ENCODE measurements at places on chromosomes 11 and 22.

DNA sequence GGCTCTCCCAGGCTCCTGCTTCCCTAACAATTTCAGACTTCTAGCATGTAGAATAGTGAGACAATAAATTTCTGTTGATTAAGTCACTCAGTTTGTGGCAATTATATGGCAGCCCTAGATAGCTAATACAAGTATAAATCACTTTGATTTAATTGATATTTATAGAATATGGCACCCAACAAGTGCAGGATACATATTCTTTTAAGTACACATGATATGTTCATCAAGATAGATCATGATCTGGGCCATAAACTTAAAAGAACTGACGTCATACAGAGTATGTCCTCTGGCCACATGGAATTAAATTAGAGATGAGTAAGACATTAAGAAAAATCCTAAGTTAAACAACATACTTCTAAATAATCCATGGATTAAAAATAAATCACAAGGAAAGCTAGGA, 67.5 kb upstream of the AMOTL1 start:
- DNase-seq: no peak

DNA sequence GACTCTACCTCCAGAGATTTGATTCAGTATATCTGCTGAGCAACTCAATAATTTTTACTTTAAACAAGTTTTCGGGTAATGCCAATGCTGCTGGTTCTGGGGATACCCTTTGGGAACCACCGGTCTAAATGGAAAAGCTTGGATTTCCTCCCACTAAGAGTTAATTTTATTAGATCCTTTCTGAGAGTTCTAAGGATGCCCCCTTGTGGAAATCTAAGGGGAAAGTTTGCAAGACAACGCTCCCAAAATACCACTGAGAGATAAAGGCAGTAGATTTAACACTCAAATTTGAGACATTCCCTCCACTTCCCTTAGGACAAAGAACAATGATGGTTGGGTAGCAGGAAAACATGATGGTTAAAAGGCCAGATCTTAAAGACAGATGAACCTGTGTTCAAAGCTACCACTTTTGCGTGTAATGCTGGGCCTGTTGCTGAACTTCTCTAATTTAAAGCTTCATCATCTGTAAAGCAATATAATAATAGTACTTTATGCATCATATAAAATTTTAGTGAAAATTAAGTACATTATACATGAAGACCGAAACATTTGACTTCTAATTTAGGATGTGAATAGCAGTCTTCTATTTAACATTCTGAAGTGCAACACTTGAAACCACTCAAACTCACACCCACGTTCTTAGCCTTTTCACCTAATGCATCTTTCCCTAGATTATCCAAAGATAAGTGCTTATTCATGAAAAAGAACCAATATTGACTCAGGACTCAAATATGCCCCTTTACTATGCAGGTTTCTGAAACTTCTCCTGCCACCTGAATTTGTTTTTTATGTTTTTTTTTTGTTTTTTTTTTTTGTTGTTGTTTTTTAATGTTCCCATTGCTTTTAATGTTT, 110.1 kb upstream of the LUZP2 start:
- DNase-seq: no peak

DNA sequence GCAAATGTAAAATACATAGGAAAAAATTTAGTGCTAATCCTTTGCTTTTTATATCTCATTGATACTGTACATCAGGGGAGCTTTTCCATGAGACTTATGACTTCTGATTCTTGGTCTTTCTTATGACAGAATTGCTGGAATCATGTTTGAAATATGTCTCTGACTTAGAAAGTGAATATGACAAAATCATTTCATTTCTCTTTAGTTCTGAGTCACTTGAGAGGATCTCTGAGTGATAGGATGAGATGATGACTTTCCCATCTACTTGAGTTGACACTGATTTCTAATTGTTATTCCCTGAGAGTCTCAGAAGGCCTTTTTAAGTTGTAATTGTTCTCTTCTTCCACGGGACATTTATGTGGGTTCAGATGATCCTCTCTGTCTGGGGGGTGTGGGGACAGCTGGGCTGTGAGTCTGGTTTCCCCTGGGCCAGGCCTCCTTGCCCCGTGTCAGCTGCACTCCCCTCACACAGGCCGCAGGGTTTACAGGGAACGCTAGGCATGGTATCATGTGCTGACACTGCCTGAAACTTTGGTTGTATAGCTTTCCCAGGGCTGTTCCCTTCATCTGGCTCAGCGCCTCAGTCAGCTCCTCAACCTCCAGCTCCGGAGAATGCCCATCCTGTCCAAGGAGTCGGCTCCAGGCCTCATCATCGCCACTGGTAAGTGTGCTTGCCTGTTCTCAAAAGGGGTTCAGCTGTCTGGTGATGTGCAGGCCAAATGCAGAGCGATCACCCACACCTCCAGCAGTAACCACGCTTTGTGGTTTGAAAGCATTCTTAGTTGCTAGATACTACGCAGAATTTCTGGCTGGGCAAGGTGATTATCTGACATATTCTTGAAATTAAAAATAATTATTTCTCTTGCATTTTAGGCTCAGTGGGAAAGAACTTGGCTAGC, 69.5 kb upstream of the SORL1-AS1 start:
- DNase-seq: no peak

- no peak for DNase-seq
These were observed 138.2 kb downstream of the ETS1 start for GRCh38 chr11:128448981-128449713.

DNA sequence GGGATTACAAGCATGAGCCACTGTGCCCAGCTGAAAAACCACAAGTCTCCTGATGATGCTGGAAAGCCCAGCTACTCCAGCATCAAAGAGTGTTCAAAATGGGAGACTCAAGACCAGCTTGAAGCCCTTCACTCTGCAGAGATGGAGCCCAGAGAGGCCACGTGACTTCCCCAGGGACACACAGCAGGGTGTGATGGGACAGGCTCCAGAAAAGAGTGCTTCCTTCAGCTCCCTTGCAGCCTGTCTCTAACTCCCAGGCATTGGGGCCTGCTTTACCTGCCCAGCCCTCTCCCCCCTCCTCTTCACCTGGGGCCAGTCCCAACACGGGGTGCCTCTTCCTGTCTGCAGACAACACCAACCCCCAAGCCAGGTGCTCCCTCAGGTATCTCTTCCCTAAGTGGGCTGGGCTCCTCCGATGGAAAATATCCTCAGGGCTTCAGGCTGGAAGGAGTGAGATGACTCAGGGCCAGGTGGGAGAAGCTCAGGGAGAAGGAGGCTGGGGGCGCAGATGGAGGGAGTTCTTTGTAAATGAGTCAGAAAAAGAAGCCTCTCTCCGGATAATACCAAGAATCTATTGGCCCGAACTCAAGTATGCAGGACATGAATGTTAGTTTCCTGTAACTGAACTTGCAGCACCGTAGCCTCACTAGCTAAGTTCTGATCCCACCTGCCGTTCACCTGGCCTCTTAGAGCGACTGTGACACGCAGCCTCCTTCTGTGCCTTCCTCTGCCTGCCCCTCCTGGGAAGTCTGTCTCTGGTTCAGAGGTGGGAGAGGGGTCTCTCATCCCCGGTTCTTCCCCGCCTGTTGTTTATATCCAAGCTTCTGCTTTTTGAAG, 326.6 kb downstream of the MN1 start:
- no peak for DNase-seq

GRCh38 chr22:24289741-24290163, 19.1 kb downstream of the SPECC1L start:
- no peak for DNase-seq

DNA sequence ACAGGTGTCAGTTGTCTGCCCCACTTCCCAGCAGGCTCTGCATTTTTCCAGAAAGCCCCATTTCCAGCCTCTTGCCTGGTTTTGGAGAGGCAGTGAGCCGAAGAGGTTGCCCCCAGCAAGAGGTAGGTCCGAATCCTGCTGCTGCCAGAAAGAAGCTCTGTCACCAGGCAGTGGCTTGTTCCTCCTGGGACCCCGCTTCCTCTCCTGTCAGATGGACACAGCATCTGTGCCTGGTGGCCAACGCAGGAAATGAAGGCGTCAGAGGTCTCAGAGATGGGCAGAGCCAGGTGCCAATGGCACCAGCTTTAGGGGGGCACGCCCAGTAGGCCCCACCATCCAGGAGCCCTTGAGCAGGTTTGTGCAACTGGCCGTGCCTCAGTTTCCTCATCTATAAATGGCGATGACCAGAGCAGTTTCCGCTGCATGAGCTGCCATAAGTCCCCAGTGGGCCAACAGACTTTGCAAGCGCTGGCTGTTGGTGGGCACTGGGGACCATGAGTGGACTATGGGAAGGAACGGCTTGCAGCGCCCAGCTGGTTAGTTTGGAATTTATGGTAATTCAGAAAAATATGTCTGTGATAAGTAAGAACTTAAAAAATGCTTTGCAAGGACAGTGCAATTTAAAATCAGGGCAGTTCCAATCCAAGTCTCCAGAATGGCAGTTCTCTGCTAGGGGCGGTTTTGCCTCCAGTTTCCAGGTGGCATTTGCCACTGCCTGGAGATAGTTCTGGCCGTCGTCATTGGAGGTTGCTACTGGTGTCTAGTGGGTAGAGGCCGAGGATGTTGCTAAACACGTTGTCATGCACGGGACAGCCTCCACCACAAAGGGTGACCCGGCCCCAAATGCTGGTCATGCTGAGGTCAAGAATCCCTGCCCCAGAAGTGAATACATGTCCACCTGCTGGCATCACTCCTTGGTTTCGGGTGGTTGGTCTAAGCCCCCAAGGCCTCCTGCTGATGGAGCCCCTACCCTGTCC, 2.3 kb upstream of the OSBPL5 start:
- no peak for DNase-seq

GRCh38 chr11:2747248-2748027, 47.6 kb upstream of the KCNQ1OT1 start:
- no peak for DNase-seq

GRCh38 chr11:68353118-68353517, 40.7 kb downstream of the LRP5 start:
- no peak for DNase-seq

DNA sequence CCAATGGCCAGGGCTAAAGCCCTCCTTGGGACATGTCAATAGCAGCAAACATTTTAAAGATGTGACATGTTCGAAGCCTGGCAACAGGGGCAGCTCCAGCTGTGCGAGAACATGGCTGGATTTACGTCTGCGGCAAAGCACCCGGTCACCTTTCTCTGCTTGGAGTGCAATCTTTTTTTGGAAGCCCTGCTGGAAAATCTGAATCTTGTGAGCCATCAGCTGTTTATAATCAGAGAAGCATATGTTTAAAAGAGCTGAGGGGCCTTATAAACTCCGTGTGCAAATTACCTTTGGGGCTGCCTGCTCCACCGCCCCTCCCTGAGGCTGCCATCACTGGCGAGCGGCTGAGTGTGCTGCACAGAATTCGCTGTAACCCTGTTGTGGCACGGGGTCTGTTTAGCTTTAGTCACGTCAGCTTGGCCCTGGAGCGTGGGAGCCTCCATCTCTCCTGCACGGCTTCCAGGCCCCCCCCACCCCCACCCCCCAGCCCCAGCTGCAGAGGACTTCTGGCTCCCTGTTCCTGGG, 9.0 kb upstream of the KCNQ1OT1 start:
- DNase-seq: no peak

DNA sequence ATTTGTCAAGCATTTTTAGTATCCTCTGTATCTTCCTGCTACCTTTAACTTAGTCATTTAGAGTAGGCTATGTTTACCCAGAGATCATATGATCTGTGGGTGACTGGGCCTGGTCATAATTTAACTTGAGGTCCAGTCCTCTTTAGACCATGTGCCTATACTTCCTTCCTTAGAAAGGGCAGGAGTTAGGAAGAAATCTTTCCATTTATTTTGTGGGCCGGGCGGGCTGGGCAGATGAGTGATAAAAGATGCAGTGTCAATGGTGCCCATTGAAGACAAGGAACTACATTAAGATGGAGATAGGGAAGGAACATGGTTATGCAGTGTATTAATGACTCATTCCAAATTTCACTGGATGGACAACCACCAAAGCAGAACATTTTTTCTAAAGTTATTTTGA, 30.9 kb upstream of the PDE3B start:
- no peak for DNase-seq

DNA sequence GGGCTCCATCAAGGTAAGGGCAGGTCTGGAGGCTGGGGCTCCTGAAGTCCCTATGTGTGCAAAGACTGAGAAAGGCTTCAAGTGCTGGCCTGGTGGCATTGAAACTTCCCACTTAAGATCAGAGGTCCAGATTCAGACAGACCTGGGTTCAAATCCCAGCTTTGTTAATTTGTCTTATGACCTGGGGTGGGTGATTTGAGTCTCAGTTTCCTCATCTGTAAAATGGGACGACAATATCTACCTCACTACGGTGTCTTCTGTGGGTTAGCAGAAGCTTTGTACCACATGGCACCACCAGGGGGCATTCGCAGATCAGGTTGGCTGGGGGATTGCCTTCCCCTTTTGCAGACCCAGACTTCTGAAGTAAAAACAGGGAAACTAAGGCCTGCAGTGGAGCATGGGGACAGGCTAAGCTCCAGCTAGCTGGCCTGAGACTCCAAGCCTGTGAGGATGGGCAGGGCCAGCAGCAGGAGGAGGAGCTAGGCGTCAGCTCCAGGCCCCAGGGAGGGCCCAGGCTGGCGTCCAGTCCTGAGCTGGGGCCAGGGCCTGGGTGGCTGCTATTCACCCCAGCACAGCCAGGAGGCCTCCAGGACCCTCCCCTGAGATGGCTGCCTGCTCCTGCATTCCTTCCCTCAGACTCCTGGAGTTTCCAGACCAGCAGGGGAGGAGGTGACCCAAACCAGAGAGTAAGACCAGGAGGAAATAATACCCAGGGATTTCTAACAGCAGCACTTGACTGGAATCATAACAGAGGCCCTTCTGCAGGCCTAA, 1.5 kb downstream of the CASTOR1 start:
- peak; percentile 89 for DNase-seq

DNA sequence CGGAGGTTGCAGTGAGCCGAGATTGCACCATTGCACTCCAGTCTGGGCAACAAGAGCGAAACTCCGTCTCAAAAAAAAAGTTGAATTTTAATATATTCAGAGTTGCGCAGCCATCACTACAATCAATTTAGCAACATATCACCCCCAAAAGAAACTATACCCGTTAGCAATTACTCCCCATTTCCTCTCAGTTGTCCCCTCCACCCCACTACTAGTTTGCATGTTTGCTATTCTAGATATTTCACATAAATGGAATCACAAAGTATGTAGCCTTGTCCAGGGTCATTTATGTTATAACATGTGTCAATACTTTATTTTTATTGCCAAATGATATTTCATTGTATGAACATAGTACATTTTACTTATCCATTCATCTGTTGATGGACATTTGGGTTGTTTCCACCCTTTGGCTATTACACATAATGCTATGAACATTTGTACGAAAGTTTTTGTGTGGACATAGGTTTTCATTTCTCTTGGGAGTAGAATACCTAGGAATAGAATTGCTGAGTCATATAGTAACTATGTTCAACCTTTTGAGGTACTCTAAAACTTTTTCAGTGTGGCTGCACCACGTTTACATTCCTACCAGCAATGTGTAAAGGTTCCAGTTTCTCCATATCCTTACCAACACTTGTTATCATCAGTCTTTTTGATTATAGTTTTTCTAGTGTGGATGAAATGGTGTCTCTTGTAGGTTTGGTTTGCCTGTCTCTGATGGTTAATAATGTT, 2.2 kb downstream of the ZNF143 start:
- DNase-seq: no peak

DNA sequence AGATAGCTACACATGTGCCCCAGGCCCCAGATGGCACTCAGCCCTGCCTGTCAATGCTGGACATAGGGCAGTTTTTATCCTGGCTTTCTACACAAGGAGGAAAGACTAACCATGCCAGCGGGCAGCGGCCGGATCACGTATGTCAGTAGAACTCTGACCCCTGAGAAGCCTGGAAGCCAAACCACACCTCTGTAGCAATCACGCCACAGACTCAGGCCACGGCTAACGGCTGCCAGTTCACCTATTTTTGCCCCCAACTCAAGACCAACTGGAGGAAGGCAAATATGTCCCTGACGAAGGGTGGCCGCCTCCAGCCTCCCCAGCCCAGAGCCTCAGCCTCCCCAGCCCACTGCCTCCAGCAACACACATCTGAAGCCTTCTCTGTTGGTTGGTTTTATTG, 7.2 kb upstream of the CD81 start:
- no peak for DNase-seq

GRCh38 chr22:18909556-18909955, 3.4 kb downstream of the DGCR6 start:
- no peak for DNase-seq

Measured in CD4-positive, alpha-beta T cell treated with Interleukin-21 for 1 hour (primary cell).